ENCODE measurements at places on chromosomes 13 and 19.
A peak's percentile ranks its signal among the peaks of the same experiment; 100 is the strongest.

DNA sequence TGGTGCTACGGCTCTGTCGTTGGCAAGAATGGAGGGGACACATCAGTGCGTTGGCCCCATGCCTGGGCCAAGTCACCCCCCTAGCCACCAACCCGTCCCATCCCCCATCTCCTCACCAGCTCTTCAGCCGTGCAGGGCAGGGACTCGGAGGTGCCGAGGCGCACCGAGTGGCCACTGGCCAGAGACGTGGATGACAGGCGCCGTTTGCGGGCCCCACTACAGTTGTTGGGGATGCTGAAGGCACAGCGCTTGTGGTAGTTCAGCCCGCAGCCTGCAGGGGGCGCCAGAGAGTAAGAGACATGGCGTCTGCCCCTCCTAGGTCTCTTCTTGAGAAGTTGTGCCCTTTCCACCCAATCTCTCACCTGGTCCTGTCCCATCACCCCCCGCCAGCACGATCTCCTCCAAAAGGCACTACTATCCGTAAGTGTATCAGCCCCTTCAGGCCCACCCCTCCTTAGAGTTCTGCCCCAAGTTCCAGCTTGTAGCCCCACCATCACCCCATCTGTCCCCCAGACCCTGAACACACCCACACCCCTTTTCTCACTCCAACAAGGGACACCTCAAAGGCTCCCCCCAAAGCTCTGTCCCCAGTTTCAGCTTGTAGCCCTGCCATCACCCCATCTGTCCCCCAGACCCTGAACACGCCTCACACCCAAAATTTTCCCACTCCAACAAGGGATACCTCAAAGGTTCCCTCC is 12.4 kb downstream of the PRKD2 start:
- DNase-seq = no peak

DNA sequence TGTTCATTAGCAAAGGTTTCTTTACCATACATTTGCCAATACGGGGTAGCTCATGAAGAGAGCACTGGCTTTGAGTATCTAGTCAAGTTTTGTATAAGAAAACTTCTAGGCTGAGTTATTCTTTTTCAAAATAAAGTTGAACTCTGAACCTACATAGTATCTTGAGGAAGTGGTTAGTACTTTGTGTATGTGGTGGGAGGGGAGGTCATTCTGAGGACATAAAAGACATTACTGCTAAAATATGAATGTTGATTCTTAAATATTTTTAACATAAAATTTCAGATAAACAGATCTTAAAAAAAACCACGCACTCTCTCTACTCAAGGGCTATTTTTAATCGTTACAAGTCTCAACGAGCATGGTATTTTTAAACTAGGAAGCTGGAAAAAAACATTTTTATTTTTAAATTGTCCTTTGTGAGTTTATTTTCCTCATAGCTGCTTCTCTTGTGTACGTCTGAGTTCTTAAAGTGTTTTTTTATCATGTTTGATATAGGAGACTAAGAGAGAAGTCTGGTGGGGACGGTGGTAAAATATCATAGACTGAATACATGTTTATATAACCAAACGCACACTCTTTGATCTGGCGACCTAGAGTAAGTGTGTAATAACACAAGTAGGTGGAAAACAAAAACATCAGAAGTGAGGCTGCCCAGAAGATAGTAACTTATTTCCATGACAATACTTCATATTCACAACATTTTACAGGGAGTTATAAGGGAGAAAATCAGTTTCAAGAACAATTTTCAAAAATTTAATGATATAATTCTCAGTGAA is 118.0 kb upstream of the POSTN start:
- no peak for DNase-seq

DNA sequence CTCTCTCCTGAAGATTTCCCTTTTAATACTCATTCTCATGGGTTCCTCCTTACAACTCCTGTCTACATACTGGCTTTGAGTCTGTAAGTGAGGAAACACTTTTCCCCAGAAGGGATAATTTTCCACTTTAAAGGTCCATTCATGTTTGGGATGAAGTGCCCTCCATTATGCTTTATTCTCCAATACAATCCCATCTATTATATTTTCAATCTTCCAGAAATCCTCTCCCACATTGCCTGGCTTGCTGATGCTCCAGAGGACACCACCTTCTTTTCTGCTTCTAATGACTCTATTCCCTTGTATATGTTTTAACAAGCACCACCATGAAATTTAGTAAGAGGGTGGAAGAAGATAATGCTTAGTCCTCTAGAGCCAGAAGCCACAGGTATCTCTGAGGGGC is 92.7 kb upstream of the NBEA start:
- DNase-seq = no peak

DNA sequence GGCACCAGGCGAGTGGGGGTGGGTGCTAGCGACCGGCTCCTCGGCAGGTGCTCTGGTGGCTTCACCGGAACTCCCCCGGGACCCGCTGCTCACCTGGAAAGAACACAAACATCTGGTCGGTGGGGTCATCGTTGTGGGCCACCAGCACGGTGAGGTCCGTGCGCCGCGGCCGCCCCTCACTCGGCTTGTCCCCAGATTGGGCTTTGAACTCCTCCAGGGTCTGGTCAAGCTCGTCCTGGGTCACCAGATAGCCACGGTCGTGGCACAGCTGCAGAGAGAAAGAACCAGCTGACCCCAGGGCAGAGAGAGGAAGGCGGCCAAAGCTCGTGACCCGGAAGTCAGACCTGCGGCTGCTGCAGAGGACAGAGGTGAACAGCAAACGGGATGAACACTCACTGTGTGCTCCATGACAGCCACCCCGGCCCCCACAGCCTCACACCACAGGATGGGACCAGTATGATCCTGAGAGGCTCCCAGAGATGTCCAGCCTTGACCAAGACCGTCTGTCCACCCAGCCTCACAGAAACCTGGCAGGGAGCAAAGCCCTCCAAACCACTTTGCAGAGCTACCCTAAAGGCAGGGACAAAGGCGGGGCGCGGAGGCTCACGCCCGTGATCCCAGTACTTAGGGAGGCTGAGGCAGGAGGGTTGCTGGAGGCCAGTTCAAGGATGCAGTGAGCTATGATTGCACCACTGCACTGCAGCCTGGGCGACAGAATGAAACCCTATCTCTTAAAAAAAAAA is 1.2 kb downstream of the POLR2E start:
- DNase-seq = no peak

DNA sequence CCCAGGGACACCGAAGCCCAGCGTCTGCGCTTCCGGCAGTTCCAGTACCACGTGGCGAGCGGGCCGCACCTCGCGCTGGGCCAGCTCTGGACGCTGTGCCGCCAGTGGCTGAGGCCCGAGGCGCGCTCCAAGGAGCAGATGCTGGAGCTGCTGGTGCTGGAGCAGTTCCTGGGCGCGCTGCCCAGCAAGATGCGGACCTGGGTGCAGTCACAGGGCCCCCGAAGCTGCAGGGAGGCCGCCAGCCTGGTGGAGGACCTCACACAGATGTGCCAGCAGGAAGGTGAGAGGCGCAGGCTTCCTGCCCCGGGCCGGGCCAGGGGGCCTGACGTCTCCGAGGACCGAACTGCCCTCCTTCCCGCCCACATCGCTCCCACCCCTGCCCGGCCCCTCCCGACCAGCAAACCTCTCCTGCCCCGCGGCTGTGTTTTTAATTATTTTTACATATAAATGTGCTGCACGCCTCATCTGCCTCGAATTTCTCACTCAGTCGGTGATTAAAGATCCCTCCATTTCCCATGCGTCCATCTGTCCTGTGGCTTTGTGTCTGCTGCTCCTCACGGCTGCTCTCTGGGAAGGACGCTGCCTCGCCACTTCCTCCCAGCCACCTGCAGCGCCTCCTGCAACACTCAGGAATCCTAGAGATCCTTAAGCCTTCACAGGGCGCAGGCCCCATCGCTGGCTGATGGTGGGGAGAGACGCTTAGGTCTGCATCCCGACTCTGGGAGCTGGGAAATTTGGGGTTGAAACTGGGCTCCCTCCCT is 4.3 kb downstream of the ZSCAN1 start:
- DNase-seq = no peak

DNA sequence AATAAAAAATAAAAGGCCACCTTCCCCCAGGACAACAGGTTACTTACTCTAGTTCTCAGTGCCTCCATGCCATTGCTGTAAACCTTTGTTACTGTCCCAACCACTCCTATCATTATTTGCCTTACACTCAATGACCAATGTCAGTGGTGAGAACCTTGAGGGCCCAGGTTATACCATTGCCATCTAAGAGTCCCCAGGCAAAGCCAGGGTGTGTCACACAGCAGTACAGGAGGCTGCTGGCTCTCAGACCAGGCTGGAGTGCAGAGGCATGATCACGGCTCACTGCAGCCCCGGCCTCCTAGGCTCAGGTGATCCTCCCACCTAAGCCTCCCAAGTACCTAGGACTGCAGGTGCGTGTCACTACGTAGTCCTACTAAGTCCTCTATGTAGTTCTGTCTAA is 6.1 kb downstream of the ELAVL1 start:
- DNase-seq = no peak

- DNase-seq = no peak
These were observed 5.6 kb downstream of the RPS9 start for GRCh38 chr19:54206030-54206830.

- DNase-seq = no peak
These were observed 71.2 kb downstream of the HS6ST3 start for GRCh38 chr13:96161141-96161540.

DNA sequence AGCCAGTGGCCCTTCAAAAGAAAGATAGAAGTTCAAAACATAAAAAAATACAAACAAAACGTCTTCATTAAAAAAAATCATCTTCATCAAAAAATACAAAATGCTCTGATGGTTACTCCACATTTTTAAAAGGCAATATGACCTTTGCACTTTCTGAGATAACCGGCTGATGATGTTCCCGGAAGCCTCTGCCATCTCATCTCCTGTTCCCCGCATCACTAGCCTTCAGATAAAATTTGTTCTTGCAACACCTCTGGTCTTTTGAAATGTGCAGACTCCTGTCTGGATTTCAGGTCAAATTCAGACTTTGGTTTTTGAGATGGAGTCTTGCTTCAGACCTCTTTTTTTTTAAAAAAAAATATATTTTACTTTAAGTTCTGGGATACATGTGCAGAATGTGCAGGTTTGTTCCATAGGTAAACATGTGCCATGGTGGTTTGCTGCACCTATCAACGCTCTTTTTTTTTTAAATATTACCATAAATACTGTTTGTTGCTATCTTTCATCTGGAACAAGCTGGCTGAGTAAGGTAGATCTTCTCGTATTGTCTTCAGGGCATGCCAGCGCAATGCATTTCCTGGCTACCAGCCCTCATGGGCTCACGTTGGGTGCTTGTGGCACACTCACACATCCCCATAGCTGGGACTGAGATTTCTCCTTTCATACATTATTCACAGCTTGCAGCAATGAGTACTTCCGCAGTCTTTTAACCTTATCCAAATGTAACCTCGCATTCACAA is 418.9 kb upstream of the ARGLU1 start:
- no peak for DNase-seq

DNA sequence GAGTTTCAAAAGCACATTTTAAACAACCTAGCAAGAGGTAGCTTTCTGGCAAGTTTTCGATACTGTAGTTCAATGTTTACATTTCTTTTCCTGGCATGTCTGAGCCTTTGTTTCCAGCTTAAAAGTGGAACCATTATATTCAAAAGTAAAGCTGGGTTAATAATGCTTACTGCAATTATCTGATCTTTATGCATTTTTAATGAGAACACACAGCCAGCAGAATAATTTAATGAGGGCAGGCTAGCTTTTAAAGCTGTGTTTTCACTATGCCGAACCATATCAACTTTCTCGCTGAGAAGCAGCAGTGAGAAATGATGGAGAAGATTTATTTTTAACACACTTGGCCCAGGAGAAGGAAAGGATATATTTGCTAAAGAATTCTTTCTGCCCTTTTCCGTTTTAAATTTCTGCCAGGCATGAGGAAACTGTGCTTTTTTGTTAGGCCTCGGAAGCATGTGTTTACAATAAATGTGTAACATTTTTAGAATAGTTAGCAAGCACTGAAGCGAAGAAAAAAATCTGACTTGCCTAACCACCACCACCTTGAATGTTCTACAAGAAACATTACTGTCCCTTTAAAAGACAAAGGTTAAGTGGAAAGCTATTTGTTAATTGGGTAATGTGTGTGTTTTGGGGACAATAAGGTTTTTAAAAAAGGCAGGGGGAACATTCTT is 1.0 kb downstream of the MBNL2 start:
- no peak for DNase-seq

DNA sequence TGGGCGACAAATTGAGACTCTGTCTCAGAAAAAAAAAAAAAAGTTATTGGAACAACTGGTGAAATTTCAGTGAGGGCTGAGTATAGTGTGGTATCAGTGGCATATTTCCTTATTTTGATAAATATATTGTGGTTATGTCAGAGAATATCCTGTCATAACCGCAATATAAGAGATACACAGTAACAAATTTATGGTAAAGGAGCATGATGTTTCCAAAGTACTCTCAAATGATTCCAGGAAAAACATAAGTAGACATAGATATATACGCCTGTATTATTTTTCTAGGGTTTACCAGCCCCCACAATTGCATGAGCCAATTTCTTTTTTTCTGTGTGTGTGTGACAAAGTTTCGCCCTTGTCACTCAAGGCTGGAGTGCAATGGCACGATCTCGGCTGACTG is 5.7 kb upstream of the C5AR1 start:
- DNase-seq = no peak

GRCh38 chr19:52691215-52691610 is 43.6 kb downstream of the ZNF611 start:
- no peak for DNase-seq

GRCh38 chr13:79692846-79693245 is 211.9 kb downstream of the NDFIP2 start:
- DNase-seq = peak; percentile 30

GRCh38 chr13:106337096-106337850 is 198.2 kb downstream of the EFNB2 start:
- no peak for DNase-seq

- no peak for DNase-seq
These were observed 13.8 kb upstream of the UQCR11 start for GRCh38 chr19:1619094-1619439.

- no peak for DNase-seq
These were observed 72.9 kb downstream of the SPATA13 start for GRCh38 chr13:24233351-24233901.

DNA sequence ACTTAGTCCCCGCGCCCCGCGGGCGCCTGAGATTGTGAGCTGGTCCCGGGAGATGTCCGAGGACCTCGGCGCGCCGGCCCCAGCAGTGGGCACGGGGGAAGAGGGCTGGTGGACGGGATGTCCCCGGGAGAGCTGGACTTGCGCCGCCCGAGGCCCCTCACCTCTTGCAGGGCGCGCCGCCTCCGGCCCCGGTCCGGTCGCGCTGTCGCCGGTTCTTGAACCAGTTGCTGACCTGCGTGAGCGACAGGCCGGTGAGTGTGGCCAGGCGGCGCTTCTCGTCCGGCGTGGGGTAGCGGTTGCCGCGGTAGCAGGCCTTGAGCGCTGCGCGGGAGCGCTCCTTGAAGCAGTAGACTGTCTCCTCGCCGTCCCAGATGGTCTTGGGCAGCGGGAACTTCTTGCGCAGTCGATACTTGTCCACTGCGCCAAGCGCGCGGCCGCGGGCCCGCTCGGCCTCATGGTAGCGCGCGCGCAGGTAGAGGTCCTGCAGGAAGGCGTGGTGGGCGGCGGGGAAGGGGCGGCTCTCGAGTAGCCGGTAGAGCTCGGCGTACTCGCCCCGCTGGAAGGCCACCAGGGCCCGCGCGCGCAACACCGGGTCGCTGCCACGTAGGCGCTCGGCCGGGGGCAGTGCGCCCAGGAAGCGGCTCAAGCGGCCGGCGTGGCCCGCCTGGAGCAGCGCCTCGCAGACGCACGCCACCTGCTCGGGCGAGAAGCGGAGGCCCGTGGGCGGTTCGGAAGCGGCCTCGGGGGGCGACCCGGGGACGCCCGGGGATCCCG is 984 bp downstream of the SIX5 start:
- DNase-seq = no peak

GRCh38 chr19:958967-959855 is 24.9 kb upstream of the WDR18 start:
- DNase-seq = no peak

GRCh38 chr19:50820549-50821247 is 2.9 kb downstream of the KLK1 start:
- DNase-seq = no peak

Data from HFF-Myc (cell line).